Inflammatory macrophage treated with lipopolysaccharide for 1 hour (primary cell): ENCODE measurements at places on chromosomes 1 and 21.

GRCh38 chr1:230149751-230150584 lies 82.9 kb downstream of the GALNT2 start:
- peak; percentile 54 for DNase-seq

DNA sequence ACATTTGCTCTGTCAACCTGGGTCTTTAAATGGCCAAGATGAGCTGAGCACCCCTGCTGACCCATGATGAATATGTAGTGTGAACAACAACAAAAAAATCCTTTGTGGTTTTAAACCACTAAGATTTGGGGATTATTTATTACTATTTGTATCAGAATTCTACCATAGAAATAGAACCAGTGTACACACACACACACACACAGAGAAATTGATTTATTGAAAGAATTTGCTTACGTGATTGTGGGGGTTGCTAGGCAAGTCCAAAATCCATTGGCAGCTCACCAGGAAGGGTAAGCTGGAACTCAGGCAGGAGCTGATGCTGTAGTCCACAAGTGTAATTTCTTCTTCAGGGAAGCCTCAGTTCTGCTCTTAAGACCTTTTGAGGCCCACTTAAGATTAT lies 82.5 kb upstream of the MAP1LC3C start:
- no peak for DNase-seq

DNA sequence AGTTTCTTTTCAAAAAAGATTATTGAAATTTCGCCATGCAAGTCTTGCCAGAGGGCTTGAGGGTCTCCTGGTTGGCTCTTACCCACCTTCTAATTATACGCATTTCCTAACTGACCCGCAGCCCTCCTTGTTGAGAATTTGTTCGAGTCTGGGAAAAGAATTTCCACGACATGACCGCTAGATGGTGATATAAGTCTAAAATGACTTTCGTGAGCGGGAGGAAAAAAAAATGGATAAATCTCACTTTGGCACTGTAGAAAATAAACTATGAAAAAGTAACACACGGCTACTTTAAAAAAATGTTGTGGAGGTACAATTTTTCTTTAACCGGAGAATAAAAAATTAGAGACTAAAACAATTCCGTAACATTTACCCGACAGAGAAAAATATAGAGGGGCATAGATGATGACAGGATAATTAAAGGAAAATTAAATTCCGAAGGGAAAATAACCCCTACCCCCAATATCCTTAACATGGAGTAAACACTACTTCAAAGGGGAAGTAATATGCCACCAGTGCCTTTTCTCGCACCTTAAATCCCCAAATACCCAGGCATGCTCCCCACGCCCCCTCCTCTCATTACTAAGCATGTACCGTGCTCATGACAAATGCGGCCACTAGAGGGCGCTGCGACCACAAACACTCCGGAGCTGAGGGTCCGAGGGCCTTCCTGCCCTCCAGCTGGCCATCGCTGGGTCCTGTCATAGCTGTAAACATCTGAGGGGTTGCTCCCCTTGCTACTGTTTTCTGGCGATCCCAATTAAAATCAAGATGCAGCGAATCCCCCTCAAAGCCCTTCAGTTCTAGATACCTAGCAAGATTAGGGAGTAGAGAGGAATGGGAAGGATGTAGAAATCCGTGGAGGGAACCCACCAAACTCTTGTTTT lies 266.9 kb downstream of the ASTN1 start:
- DNase-seq = peak; percentile 51

DNA sequence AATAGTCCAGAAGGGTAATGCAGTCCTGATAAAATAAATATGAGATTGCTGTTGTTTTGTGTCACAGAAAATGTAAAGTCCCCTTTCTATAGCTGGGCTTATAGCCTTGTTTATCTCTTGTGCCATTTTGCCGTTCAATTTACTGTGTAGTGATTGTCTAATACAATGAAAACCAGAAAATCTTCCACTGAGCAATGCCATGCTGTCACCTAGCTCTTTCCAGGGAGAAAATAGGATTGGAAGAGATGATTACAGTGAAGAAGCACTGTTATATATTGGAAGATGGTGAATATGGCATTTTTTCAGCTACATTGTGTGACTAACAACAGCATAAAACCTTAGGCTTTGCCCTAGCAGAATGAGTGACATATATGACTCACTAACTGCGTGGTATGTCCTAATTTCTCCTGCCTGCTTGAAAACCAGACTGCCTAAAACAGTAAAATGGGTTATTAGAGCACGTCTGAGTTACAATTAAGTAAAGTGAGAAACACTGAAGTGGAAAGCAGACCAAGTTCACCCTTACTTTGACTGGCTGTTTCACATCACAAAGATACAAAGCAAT lies 332.4 kb upstream of the ZP4 start:
- no peak for DNase-seq

- peak; percentile 35 for DNase-seq
These were observed 391 bp upstream of the CENPS start for GRCh38 chr1:10429868-10430215.

- DNase-seq = no peak
These were observed 33.9 kb upstream of the SELENON start for GRCh38 chr1:25765923-25766589.

DNA sequence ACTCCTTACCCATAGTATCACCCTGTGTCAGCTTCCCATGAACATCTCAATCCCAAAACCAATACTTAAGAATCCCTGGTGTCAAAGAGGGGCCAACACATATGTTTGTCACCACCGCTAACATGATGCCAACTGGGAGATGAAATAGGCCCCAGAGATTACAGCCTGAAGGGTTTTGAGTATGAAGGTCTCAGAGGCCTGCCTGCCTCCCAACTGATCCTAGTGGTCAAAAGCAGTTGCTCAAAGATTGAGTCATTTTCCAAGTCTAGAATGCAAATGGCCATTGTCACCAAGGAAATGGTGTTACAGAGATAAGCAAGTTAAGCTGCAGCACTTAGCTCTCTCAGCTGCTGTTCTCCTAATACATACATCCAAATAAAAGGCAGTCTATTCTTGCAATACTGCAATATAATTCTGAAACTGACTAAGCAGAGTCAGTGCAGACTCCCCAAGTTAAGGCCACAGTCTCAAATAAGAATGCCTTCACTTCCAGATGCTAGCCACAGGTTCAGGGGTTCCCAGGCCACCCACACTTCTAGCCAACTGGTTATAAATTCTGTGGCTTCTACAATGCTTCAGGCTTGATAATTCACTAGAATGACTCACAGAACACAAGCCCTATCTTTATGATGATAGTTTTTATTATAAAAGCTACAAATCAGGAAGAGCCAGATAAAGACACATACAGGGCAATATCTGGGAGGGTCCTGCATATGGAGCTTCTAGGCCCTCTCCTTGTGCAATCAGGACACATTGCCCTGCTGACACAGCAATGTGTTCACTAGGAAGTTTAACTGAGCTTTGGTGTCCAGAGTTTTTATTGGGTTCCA lies 18.7 kb downstream of the DUSP10 start:
- no peak for DNase-seq

- DNase-seq = no peak
These were observed 59.0 kb downstream of the HUNK start for GRCh38 chr21:31931644-31932469.

GRCh38 chr1:3227351-3227704 lies 158.3 kb downstream of the PRDM16 start:
- DNase-seq = no peak

DNA sequence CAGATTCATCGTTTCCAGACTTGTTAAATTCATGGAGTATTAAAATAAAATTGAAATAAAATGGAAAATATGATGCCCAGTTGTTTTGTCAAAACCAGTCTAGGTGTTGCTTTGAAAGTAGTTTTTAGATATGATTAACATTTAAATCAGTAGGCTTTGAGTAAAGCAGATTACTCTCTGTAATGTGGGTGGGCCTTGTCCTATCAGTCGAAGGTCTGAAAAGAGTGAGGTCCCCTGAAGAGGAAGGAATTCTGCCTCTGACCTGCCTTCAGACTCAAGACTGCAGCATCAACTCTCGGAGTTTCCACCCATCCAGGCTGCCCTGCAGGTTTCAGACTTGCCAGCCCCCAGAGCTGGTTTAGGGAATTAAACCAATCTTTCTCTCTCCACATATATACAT lies 36.2 kb downstream of the C21orf91 start:
- DNase-seq = no peak

DNA sequence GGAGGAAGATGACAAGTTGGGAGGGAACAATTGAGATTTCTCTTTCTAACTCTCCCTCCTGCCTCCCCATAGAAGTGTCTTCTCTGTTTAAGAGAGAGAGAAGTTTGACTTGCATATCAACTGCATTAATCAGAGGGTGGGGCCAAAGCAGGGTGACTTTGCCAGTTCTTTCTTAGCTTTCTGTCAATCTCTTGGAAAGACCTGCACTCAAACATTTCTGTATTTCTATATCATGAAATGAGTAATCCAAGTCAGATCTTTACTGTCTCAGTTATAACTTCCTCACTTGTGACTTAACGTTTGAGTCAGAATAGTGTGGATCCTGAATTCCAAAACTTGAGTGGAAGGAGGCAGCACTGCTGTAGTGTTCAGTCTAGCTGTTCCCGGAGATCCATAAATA lies 180.8 kb upstream of the KCNK2 start:
- DNase-seq = no peak

GRCh38 chr1:39901464-39901713 lies 328 bp downstream of the MYCL start:
- no peak for DNase-seq

DNA sequence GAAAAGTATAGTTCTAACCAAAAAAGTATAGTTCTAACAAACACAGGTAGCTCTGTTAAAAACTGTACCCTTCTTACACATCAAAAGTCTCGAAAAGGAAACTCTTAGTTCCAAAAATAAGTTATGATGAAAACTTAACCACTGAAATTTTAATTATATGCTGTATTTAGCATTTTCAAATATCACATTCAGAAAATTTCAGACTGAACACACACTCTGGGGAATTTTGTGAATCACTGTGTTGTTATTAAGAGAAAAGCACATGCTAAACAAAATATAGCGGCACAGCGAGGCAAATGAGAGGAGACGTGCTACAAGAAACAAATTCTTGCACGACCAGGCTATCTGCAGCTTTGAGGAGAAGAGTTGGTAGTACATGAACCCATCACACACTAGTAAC lies 30.4 kb downstream of the VAV3 start:
- DNase-seq = peak; percentile 21

GRCh38 chr1:64572222-64572900 lies 102.4 kb downstream of the CACHD1 start:
- DNase-seq = no peak

GRCh38 chr1:77170687-77171086 lies 48.5 kb downstream of the PIGK start:
- DNase-seq = no peak

GRCh38 chr1:246788895-246789338 lies 64.7 kb downstream of the SCCPDH start:
- no peak for DNase-seq

DNA sequence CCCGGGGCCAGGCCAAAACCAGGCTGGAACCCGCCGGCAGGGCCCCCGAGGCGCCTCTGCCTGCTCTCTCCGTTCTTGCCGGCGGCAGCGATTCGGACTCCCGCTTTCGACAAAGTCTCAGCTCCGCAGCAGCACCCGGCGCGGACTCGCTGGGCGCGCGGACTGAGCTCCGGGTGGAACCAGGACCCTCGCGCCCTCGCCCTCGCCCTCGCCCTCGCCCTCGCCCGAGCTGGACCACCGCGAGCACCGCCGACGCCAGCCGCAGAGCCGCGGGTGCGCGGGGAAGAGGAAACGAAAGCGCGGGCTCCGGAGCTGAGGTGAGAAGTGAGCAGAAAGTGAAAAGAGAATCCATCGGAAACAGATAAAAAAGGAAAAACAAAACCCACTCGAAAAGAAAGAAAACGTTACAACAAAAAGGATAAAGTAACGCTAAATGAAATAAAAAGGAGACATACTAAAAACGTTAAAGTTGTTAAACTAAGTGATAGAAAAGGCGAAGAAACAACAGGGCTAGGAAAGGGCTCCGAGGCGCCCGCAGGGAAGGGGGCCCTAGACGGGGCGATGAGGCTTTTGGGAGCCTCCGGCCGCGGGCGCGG lies 64.9 kb downstream of the MEF2D start:
- no peak for DNase-seq

DNA sequence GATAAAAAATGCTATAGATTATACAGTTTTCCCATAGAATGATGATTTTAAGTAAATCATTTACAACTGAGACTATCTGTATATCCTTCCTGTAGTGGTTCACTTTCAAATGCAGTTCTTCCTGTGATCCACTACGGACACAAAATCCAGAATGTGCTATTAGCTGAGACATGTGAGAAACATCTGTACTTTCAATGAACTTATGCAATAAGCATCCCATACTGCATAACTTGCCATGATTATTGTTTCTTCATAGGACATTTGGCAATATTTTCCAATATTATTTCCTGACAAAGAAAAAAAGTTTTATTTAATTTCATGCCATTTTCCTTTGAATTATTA lies 83.5 kb upstream of the PRDX6 start:
- DNase-seq = no peak

GRCh38 chr1:244801246-244801645 lies 34.2 kb upstream of the COX20 start:
- peak; percentile 14 for DNase-seq

DNA sequence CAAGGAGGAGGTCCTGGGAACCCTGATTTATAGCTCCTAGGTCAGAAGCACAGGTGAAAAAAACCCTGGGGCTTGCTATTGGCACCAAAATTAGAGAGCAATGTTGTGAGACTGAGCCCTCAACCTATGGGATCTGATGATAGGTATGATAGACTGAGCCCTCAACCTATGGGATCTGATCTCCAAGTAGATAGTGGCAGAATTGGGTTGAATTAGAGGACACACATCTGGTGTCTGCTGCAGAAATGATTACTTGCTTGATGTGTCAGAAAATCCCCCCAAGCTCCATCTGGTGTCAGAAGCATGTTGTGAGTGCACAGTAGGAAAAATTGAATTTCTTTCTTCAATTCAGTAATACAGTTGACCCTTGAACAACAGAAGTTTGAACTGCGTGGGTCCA lies 62.4 kb downstream of the MAP3K21 start:
- no peak for DNase-seq

- DNase-seq = no peak
These were observed 16.3 kb downstream of the SLC19A1 start for GRCh38 chr21:45525910-45526306.

DNA sequence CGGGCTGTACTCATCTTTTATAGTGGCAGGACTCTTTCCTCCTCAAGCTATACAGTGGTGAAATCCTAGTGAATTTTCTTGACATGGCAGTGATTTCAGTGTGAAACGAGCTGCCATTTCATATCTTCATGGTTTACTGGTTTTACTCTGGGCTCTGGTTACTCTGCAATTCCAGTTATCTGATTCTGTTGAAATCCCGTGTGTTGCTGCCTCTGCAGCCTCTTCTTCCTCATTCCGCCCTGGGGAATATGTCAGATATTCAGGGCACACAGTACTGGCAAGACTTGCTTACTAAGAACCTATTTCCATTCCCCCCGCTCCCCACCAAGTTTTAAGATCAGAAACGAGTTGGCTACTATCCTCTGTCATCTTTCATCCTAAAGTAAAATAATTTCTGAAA lies 7.9 kb upstream of the OR2B11 start:
- DNase-seq = peak; percentile 66

GRCh38 chr1:87044840-87045239 lies 130.4 kb downstream of the HS2ST1 start:
- no peak for DNase-seq

GRCh38 chr1:15574741-15575140 lies 10.1 kb downstream of the AGMAT start:
- no peak for DNase-seq
